ENCODE measurements at places on chromosomes 4 and X. TPM values are rescaled to one million over a fixed set of nuclear protein-coding genes. Genes with fewer than 3 reads are reported as not detected.

The RASL11B gene
- 0.66 TPM for total RNA-seq

The SLITRK2 gene
- not detected for total RNA-seq

The GLRA2 gene
- not detected for total RNA-seq

The SUPT20HL2 gene
- total RNA-seq = not detected

The L1CAM gene
- total RNA-seq = 1.2 TPM

The HGFAC gene
- total RNA-seq = not detected

The BST1 gene
- total RNA-seq = 13.8 TPM
